ENCODE measurements at places on chromosomes 1 and 21. TPM values are rescaled to one million over a fixed set of nuclear protein-coding genes. Genes with fewer than 3 reads are reported as not detected.

- DNase-seq: no peak
These were observed 30.0 kb downstream of the EPHA10 start for GRCh38 chr1:37734629-37735591.

F13B gene
- not detected for total RNA-seq

DNA sequence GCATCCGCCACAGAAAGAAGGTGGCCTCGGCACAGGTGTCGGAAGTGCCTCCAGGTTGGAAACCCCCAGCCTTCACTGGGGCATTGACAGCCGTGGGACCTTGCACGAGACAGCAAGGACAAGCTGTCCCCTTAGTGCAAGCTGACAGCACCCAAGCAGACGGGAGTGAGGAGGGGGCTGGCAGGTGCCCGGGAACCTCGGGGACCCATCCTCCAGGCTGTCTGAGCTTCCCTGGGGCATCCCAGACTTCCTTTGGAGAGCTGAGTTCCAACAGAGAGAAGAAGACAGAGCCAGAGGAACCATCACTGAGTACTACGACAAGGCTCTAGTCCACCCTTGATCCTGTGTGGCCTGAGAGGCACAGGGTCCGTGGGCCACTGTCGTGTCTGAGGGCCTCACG, 100.6 kb upstream of the RAB4A start:
- no peak for DNase-seq

GRCh38 chr1:85865213-85865612, 157.0 kb upstream of the ZNHIT6 start:
- DNase-seq: no peak

DNA sequence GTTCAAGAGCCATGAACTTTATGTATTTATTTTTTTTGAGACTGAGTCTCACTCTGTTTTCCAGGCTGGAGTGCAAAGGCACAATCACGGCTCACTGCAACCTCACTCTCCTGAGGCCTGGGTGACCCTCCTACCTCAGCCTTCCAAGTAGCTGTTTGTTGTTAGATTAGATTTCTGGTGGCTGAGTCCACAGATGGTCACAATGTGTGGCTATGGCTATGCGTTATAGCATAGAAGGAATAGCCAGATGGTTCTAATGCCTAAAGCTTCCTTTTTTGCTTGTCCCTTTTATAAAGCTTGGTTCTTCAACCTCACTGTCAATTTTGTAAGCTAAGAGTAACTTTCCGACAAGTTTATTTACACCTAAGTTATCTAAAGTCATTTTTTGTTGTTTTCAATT, 62.3 kb upstream of the FMN2 start:
- DNase-seq: no peak

GRCh38 chr1:216111842-216112241, 311.4 kb downstream of the USH2A start:
- no peak for DNase-seq

ATP6V1G3 gene
- not detected for total RNA-seq

TEKT2 gene
- total RNA-seq: 1.7 TPM

MATN1 gene
- total RNA-seq: 0.19 TPM

DNA sequence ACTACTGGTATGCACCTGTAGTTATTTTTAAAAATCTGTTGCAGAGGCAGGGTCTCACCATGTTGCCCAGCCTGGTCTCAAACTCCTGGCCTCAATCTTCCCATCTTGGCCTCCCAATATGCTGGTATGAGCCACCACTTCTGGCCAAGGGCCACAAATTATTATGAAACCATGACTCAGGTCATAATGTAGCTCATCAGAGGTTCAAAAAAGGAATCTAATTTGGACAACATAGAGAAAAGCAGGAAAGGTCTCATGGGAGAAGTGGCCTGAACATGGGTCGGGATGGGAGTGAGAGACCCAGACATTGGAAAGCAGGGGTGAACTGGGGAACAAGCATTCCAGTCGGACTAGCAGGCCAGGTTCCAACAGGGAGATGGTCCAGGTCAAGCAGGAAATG, 45.2 kb upstream of the C1orf198 start:
- DNase-seq: no peak

OR2T33 gene
- total RNA-seq: not detected

ADAM30 gene
- not detected for total RNA-seq

DNA sequence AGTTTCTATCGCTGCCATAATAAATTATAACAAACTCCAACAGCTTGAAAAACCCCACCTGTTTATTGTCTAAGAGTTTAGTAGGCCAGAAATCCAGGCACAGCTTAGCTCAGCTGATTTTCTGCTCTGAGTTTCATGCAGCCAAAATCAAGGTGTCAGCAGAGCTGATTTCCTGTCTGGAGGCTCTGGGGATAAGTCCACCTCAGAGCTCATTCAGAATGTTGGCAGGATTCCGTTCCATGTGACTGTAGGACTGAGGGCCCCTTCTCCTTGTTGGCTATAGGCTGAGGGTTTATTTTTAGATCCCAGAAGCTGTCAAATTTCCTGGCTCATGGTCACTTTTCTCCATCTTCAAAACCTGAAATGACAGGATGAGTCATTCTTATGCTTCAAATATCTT, 91.6 kb upstream of the CHODL start:
- DNase-seq: no peak

DNA sequence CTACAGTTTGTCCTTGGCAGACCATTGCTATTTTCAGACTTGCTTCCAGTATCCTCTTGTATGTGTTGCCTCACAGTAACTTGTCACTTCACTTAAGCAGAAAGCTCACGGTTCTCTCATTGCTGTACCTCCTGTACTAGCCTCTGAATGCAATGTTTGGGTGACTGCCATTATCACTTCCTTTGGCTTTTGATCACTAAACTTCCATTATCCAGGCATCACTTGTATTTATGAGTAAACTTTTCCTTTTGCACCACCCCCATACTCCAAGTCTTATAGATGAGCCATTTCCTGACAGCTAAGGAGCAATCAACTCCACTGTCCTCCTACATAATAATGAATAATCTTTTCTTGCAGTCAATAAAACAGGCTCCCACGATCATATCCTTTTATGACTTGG, 255.3 kb downstream of the PDE4B start:
- no peak for DNase-seq

DNA sequence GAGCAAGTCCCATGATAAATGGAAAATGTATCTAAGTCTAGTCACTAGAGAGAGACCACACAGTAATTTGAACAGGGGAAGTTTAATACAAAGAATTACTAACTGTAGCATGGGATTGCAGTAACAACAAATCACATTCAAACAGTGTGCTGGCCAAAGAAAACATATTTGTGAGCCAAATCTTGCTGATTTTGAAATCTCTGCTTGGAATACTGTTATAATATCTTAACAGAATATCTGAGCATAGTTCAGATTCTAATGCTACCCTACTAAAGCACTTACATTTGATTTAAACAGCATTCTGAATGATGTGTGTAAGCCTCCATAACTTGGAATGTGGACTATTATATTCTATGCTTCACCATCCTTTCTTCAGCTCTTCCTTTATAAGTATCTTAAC, 270.0 kb upstream of the BRINP3 start:
- DNase-seq: no peak

GRCh38 chr1:7517611-7518330, 253.3 kb upstream of the VAMP3 start:
- no peak for DNase-seq

COL8A2 gene
- total RNA-seq: 0.04 TPM

GRCh38 chr1:167392200-167392696, 126.1 kb downstream of the CD247 start:
- no peak for DNase-seq

LCE1E gene
- total RNA-seq: not detected

BTBD8 gene
- total RNA-seq: 0.86 TPM

NBPF20 gene
- 4.9 TPM for total RNA-seq

DNA sequence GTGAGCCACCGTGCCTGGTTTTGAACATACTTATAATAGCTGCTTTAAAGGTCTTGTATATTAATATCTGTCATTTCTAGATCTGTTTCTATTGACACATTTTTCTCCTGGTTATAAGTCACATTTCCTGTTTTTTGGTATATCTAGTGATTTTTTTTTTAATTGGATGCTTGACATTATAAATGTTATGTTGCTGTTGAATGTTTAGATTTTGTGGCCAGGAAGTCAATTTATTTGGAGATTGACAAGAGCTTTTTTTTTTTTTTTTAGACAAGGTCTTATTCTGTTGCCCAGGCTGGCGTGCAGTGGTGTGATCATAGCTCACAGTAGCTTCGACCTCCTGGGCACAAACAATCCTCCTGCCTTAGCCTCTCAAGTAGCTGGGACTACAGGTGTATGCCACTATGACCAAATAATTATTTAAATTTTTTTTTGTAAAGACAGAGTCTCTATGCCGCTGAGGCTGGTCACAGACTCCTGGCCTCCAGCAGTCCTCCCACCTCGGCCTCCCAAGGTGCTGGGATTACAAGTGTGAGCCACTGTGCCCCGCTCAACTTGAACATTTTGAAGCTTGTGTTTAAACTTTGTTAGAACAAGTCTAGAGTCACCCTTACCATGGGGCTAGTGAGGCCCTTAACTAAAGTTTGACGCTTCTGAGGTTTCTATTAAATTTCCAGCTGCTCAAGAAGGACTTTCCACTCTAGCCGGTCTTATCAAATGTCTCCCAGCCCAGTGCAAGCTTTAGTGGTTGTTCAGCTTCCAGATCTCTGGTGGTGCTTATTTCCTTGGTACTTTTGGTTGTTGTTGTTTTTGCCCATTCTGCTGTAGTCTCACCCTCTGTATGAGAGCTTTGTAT, 8.6 kb upstream of the CHI3L2 start:
- peak; percentile 42 for DNase-seq

- DNase-seq: no peak
These were observed 290.6 kb downstream of the NFIA start for GRCh38 chr1:61372944-61373343.

DNA sequence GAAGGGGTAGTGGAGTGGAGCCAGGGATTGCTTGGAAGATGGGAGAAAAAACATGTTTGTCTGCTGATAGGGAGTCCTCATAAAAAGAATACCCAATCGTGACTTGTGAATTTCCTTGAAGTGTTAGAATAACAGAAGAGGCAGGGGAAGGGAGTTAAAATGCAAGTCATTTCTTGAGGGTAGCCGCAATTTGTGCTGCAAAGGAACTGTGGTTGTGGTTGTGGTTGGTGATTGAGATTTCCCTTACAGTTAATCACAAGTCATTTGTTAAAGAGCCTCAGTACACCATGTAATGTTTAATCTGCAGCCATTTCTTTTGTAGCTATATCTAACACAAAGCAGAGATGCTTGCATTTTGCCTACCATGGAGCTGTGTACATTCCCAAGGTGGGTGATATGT, 38.5 kb upstream of the EGLN1 start:
- DNase-seq: peak; percentile 30

DNA sequence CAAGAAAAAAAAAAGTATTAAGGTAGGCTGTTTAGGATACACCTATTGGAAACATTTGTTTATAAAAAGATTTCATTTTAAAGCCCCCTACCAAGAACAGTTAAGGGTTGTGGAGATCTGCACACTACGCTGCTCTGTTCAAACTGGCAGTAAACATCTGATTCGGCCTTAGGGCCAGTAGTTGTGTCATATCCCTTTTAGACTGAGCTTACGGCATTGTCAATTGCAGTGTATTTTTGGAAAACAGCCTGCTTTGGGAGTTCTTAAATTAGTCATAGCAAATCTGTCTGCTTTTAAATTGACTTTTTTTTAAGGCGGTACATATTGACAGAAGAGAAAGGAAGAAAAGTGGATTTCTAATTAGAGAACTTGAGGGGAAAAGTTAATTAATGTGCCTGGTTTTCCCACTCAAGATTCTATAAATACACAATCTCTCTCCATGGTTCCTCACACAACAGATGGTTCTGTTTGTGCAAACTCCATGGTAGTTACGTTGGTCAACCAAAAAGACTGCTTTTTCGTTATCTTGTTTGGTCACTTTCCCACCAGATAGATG, 1.7 kb upstream of the ELK4 start:
- DNase-seq: no peak

DNA sequence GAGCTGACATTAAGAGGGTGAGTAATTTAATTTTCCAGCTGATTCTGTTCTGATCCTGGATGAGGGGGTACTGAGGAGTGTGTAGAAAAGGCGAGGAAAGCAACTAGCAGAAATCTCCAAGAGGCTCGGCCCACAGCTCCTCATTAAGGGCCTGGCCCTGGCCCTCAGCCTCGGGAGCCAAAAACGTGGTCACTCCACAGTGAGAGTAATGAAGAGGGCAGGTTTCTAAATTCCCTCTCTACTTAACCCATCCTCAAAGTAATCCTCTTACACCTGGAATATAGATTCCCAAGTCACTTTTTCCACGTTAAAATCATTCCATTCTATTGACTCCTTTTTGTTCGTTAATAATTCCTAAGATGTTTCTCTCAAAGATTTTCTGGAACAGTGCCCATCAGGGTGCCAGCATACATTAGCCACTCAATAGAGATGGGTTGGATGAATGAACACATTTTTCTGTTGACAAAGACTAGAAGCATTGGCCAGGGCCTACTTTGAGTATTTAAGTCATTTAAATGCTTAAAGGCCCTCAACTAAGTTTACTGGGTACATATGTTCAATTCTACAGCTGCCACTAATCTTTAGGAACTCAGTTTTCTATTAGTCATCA, 1.1 kb upstream of the COL11A1 start:
- DNase-seq: no peak

DNA sequence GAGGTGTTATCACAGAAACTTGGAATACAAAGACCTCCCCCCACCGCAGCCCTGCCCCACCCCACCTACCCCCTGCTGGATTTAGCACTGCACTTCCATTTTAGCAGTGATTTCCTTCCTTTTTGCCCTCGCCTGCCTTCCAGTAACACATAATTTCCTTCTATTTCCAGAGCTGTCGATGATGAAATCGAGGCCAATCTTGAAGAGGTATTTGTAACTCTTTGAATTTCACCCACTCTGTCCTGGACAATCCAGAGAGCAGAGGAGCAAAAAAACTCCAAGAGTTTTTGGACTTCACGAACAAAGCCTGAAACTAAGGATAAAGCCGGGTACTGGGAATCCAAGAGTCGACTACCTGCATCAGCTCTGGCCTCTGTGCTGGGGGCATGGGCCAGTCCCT, 49.1 kb downstream of the CAPN2 start:
- DNase-seq: no peak

MAN1C1 gene
- total RNA-seq: not detected

GRCh38 chr1:89615676-89616598, 17.0 kb upstream of the LRRC8C start:
- DNase-seq: peak; percentile 68

GRCh38 chr1:177116941-177117340, 47.6 kb downstream of the ASTN1 start:
- DNase-seq: no peak

GRCh38 chr1:78760858-78761257, 111.2 kb downstream of the IFI44 start:
- DNase-seq: no peak

DNA sequence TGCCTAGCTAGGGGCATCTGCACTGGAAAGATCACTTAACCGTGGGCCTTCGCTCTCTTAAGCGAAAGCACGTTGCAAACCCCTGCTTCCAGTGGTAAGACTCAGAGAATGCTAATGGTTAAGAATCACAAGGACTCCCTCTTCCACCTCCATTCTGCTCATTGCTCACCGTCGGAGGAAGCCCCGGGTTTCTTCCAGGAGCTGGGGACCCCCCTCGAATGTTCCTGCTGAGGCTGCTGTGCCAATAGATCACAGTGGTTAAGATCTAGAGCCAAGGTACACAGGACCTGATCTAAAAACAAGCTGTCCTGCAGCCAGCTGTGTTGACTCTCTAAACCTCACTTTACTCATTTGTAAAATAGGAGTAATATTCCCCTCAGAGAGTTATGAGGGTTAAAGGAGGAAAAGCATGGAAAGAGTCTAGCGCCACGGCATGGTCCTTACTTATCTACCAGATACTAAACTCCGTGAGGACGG, 765 bp downstream of the VAMP3 start:
- DNase-seq: no peak

SAMD13 gene
- 3.1 TPM for total RNA-seq

PPIAL4G gene
- not detected for total RNA-seq
